ENCODE measurements at places on chromosomes 2 and 18.

GRCh38 chr2:190425221-190425866, 17.2 kb downstream of the MFSD6 start:
- DNase-seq, result no peak

- DNase-seq, result peak; percentile 91
Measured at GRCh38 chr18:6731222-6731596, 1.7 kb downstream of the ARHGAP28 start.

- DNase-seq, result peak; percentile 60
Measured at GRCh38 chr2:192190474-192190873, 4.3 kb downstream of the TMEFF2 start.

DNA sequence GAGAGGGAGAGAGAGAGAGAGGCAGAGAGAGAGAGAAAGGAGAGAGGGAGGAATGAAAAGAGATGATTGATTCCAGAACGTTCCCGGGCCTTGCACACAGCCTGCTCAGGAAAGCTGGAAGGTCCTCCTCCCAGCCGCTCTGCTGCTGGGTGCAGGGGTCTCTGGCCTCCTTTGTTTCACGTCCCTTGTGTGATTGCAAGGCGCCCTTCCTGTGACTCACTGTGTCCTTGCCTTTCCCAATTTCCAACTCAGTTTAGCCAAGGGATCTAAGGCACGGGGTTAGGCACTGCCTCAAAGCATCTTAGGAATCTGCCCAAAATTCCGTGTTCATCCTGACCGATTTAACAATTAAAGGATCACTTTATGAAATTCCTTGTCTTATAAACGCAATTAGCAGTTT, 221.2 kb downstream of the KLHL29 start:
- no peak for DNase-seq

DNA sequence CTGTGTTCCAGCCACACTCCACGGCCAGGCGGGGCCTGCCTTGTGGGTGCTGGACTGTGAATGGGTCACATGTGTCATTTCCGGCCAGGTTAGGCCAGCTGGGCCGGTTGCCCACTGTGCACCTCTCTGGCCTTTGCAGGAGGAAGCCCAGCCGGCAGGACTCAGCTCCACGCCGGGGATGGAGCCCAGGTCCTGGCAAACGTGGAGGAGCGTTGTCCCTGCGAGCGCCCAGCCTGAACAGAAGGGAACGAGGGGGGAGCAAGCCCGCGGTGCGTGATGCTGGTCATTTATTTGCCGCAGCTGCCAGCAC, 152.9 kb downstream of the PXDN start:
- DNase-seq, result no peak

DNA sequence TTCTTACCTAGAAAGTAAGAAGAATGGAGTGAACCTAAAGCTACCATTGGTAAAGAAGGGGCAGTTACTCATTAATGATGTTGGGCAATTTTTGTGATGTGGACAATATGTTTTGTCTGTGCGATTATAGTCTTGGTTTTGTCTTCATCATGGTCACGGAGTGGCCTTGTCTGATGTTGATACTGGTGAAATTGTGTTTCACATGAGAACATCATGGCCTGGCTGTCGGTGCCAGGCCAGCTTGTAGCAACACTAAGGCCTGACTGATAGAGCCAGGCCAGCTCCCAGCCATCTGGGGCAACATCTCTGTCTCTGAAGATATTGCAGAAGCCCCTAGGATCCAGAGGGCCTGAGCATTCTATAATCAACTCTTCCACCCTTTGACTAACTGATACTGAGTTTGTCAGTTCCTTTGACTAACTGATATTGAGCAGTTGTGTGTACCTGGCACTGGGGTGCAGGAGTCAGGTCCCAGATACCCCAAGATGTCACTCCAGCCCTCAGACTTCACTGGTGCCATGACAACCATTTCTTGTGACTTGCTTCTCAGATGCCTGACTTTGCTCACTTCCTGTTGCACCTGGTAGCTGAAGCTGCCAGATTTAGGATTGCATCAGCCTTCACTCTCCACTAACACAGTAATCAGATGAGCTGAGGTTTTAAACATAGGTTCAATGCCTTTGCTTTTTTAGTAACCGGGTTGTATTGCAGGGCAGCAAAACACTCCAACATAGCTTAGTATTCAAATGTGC, 62.5 kb downstream of the RPIA start:
- no peak for DNase-seq

GRCh38 chr18:11034884-11035283, 114.5 kb downstream of the PIEZO2 start:
- no peak for DNase-seq

DNA sequence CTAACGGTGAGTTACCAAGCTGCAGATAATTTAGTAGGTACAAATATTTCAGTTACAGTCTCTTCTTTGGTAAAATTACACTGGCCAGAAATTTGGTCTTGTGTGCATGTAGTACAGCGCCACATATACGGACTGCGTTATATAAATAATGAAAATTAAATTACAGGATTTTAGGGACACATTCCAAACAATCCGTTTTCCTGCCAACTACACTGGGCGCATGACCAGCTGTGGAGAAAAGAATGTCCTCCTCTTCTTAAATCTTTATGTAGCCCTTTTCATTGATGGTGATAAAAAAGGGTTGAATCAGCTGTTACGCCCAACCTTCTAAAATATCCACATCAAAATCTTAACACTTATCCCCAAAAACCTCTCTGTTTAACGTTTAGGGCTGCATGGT, 37.5 kb downstream of the TCF4 start:
- peak; percentile 14 for DNase-seq

DNA sequence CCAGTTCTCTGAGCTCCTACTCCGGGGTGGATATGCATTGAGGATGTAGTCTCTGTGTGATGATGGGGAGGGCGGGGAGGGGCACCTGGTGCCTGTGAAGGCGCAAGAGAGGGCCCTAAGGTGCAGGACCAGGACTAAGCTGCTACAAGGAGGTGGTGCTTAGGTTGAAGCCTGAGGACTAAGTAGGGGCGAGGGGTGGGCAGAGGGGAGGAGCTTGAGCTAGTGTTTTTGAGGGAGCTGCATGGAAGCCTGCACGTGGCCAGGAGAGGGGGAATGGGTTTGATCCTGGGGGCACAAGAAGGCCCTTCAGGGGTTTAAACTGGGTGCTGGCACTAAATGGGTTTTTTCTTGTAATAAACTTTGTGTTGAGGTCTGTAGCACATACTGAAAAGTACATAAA, 105.0 kb downstream of the UGGT1 start:
- no peak for DNase-seq

DNA sequence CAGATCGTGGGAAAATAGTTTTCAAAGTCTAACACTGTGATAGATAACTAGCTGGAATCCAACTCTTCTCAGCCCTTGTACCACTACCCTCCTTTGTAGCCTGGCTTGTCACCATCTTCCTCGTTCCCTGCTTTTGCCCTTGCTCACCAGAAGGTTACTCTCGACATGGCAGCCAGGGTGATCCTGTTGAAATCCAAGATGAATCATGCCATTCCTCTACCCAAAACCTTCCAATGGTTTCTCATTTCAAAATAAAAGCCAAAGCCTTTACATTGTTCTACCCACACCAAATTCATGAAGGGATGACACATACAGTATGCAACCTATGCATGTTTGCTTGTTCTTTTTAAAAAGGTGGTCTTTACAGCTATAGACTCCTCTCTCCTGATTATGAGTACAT, 45.7 kb downstream of the STAT4 start:
- peak; percentile 46 for DNase-seq

- peak; percentile 34 for DNase-seq
Measured at GRCh38 chr2:172244419-172245130, 141.9 kb upstream of the DLX2 start.

- DNase-seq, result no peak
Measured at GRCh38 chr18:74790451-74790850, 192.8 kb downstream of the ZNF407 start.

GRCh38 chr2:240564561-240565332, 3.5 kb upstream of the RNPEPL1 start:
- no peak for DNase-seq

GRCh38 chr2:127953849-127954248, 68.1 kb upstream of the AMMECR1L start:
- peak; percentile 13 for DNase-seq

DNA sequence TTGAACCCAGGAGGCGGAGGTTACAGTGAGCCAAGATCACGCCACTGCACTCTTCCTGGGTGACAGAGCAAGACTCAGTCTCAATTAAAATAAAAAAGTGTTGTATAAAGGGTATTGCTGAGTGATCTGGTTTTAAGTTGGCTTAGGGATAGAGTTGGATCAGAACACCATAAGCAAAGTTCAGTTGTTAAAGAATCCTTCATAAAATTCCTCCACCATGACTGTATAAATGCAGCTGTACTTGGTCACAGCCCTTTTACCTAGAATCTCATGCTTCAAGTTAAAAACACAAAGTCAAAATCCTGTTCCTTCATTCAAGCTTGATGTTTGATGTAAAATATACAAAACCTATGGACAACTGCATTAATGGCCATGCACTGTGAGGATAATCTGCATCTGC, 33.4 kb upstream of the PNO1 start:
- no peak for DNase-seq

GRCh38 chr2:2265747-2266279, 65.3 kb downstream of the MYT1L start:
- no peak for DNase-seq
